B cell (primary cell): ENCODE measurements at places on chromosomes 7 and 10. TPM values are rescaled to one million over a fixed set of nuclear protein-coding genes. Genes with fewer than 3 reads are reported as not detected.

GRCh38 chr10:79321951-79322350, 25.3 kb upstream of the PPIF start:
- no peak overlapping the region for H3K4me3 ChIP-seq
- H3K4me1 ChIP-seq: peaks cover 37% of the 10 kb centered on the region
- no peaks in the 10 kb centered on the region for H3K36me3 ChIP-seq
- H3K27me3 ChIP-seq: no peaks in the 10 kb centered on the region

GRCh38 chr7:8278183-8278582, 16.2 kb upstream of the ICA1 start:
- H3K4me1 ChIP-seq: no peaks in the 10 kb centered on the region
- DNase-seq: no peak

DNA sequence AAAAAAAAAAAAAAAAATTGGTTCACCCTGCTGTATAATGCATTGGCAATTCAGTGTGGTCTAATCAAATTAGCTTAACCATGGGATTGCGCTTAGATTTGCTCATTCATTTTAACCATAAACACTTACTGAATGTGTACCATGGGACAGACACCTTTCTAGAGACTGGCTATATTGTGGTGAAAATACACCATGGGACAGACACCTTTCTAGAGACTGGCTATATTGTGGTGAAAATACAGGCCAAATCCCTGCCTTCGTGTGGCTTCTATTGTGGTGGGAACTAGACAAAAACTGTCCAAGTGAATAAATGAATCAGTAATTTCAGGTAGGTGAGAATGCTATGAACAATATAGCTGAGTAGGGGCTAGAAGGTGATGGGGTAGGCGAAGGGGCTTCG, 10.2 kb upstream of the REPIN1 start:
- no peaks in the 10 kb centered on the region for H3K27me3 ChIP-seq
- no peaks in the 10 kb centered on the region for H3K36me3 ChIP-seq
- H3K4me1 ChIP-seq: peaks cover 20% of the 10 kb centered on the region
- no peak overlapping the region for H3K4me3 ChIP-seq
- no peak for DNase-seq
- no peak overlapping the region for H3K27ac ChIP-seq

DNA sequence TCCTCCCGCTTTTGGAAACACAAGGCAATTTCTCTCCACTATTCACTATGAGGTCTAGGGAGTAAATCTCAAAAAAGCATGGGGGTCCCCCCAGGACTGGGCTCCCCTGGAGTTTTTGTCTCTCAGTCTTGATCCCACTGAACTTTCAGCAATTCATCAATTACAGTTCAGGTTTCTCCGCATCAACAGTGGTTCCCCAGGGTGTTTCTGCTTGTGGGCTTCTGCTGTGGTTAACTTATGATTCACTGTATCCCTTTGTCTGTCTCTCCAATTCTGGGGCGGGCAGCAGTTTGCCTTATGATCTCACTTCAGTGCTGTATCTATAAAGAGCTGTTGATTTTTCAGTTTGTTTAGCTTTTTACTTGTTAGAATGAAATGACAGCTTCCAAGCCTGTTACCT, 142.6 kb upstream of the CDC14C start:
- H3K4me1 ChIP-seq: no peaks in the 10 kb centered on the region
- no peak overlapping the region for H3K27ac ChIP-seq
- no peak for DNase-seq
- no peaks in the 10 kb centered on the region for H3K36me3 ChIP-seq
- no peaks in the 10 kb centered on the region for H3K27me3 ChIP-seq

GRCh38 chr10:75771606-75772005, 340.2 kb downstream of the LRMDA start:
- no peaks in the 10 kb centered on the region for H3K27me3 ChIP-seq
- no peaks in the 10 kb centered on the region for H3K4me1 ChIP-seq
- no peak for DNase-seq
- no peaks in the 10 kb centered on the region for H3K36me3 ChIP-seq
- H3K4me3 ChIP-seq: no peak overlapping the region

DNA sequence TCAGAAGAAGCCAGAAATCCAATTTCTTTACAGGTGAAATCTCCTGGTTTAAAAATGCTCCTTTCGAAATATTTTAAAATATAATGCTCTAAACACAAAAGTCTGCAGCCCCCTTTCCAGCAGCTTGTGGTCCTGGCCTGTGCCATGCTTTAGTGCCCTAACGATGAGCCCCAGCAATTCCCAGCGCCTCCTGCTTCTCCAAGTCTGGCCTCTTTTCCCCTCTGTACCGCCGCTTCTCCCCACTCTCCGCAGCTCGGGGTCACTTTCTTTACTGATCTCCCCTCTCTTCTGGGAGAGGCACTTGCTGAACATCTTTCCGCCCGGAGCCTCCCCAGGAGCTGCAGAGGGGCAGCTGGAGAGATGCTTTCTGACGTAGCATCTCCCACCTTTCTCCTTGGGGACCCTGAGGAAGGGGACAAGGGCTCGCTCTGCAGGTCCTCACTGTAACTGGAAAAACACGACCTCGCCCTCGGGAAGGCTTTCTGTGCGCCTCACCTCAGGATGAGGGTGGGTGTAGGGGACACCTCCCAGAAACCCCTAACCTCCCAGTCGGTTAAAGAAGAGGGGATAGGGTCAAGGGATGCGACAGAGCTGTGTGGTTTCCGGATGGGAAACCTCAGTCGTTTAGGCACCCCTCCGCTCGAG, 565 bp upstream of the INA start:
- DNase-seq: no peak
- peaks cover 12% of the 10 kb centered on the region for H3K4me1 ChIP-seq
- no peak overlapping the region for H3K27ac ChIP-seq
- H3K36me3 ChIP-seq: no peaks in the 10 kb centered on the region
- H3K27me3 ChIP-seq: peaks cover 58% of the 10 kb centered on the region

DNA sequence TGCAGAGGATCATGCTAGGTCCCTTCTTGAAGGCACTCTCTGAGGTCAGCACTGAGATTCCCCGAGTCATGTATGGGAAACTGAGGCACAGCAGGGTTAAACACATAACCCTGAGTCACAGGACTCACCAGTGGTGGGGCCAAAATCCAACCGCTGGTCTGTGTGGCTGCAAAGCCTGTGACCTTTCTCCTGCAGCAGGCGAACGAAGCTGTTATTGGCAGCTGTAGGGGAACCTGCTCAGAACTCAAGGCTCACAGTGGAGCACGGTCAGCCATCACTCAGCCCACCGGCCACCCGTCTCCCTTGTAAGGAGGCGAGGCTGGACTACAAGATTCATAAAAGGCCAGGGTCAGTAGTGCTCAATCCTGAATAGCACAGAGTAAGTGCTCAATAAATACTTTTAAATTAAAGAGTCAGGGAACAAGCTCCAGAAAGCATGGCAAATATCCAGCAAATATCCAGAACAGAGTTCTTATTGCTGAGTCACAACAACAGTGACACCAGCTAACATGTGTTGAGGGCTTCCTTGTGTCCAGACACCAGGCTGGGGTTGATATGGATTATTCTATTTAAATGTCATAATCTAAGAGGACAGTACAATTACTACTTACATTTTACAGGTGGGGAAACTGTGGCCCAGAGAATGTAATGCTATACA, 34.9 kb downstream of the CHST15 start:
- no peak overlapping the region for H3K27ac ChIP-seq
- peaks cover 2% of the 10 kb centered on the region for H3K4me1 ChIP-seq
- DNase-seq: no peak
- no peak overlapping the region for H3K4me3 ChIP-seq

BRI3 gene
- polyA plus RNA-seq: 21.6 and 40.3 TPM in 2 replicates

DNA sequence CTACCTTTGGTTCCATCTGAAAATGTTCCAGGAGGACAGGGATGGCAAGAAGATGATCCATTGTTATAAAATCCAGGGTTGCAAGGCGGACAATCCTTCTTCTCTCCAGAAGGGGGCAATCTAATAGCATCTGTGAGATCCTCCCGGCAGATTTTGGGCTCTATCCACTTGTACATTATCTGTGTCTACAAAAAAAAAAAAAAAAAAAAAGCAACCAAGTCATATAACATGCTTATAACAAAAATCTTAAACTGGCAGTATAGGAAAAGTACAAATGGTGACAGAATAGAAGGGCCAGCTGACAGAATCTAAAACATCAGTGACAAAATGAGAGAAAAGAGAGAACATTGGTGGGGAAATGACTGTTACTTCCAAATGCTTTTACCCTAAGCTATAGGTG, 132.7 kb downstream of the ELAPOR2 start:
- H3K27ac ChIP-seq: no peak overlapping the region
- H3K27me3 ChIP-seq: no peaks in the 10 kb centered on the region
- DNase-seq: peak; percentile 56
- no peaks in the 10 kb centered on the region for H3K36me3 ChIP-seq
- peaks cover 4% of the 10 kb centered on the region for H3K4me1 ChIP-seq

GRCh38 chr10:52056291-52056690, 257.8 kb upstream of the DKK1 start:
- no peaks in the 10 kb centered on the region for H3K36me3 ChIP-seq
- DNase-seq: no peak
- H3K27ac ChIP-seq: no peak overlapping the region

DNA sequence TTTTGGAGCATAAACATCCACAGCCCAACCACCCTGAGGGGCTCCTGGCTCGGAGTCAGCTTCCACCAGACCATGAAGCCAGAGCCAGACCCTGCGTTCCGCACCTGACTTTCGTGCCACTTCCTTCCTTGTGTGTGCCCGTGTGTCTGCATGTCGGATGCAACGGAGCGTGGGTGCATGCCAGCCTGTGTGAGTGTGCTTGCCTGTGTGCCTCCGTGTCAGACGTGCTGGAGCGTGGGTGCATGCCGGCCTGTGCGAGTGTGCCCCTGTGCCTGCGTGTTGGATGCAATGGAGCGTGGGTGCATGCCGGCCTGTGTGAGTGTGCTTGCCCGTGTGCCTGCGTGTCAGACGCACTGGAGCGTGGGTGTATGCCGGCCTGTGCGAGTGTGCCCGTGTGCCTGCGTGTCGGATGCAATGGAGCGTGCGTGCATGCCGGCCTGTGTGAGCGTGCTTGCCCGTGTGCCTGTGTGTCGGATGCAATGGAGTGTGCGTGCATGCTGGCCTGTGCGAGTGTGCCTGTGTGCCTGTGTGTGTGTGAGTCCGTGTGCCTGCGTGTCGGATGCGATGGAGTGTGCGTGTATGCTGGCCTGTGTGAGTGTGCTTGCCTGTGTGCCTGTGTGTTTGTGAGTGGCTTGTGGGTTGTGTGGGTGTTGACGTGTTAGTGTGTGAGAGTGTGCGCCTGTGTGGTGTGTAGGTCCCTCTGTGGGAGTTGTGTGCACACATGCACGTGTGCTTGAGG, 28.1 kb upstream of the KNDC1 start:
- no peaks in the 10 kb centered on the region for H3K27me3 ChIP-seq
- H3K4me1 ChIP-seq: peaks cover 7% of the 10 kb centered on the region
- H3K36me3 ChIP-seq: no peaks in the 10 kb centered on the region
- no peak overlapping the region for H3K27ac ChIP-seq
- no peak for DNase-seq
